ENCODE measurements at places on chromosomes 13 and 19.
A peak's percentile ranks its signal among the peaks of the same experiment; 100 is the strongest.

GRCh38 chr19:50333737-50334617 is 4.8 kb upstream of the KCNC3 start:
- peak; percentile 84 for DNase-seq

- DNase-seq, result no peak
These were observed 38.1 kb upstream of the MED4 start for GRCh38 chr13:48132961-48133360.

DNA sequence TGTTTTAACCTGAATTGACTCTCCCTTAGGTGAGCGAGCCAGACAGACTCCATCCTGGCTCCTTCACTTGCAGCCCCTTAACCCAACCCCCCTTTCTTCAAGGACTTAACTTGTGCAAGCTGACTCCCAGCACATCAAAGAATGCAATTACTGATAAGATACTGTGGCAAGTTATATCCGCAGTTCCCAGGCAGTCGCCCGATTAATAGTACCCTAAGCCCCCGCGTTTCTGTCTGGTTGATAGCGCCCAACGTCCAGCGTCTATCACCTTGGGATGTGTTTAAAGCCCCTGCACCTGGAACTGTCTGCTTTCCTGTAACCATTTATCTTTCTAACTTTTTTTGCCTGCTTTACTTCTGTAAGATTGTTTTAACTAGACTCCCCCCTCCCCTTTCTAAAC is 6.2 kb downstream of the HSD17B14 start:
- DNase-seq, result no peak

- no peak for DNase-seq
These were observed 1033.3 kb downstream of the EFNB2 start for GRCh38 chr13:105502193-105502592.

DNA sequence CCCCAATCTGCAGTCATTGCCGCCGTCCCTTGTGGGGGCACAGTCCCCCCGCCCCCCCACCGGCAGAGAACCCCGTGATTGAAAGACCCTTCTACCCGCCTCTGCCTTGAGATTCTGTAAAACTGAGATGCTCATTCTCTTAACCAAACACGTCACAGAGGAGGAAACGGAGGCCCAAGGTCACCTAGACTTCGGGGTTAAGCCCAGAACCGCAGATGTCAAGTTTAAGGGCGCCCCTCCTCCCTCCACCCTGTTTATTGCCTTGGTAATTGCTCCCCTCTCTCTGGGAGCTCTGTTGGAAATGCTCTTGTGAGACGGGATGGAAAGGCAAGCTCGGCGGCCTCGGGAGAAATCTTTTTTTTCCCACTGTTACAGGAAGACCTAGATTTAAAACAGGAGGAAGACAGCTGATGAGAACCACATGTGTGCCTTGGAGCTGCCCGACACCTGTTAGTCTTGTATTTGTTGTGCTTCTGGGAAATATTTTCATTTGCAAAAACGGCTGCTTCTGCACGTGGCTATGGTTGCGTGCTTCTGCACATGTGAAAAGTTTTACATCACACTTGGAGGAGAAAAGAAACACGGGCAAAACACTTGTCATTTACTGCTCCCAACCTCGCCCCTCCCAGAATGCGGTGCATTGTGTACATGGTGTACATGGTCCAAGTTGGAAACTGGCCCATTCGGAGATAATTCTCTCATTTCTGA is 1.1 kb upstream of the MED26 start:
- no peak for DNase-seq

GRCh38 chr19:38060331-38060730 is 153.3 kb downstream of the SIPA1L3 start:
- no peak for DNase-seq

GRCh38 chr19:2519482-2519881 is 43.6 kb downstream of the GADD45B start:
- DNase-seq, result no peak

DNA sequence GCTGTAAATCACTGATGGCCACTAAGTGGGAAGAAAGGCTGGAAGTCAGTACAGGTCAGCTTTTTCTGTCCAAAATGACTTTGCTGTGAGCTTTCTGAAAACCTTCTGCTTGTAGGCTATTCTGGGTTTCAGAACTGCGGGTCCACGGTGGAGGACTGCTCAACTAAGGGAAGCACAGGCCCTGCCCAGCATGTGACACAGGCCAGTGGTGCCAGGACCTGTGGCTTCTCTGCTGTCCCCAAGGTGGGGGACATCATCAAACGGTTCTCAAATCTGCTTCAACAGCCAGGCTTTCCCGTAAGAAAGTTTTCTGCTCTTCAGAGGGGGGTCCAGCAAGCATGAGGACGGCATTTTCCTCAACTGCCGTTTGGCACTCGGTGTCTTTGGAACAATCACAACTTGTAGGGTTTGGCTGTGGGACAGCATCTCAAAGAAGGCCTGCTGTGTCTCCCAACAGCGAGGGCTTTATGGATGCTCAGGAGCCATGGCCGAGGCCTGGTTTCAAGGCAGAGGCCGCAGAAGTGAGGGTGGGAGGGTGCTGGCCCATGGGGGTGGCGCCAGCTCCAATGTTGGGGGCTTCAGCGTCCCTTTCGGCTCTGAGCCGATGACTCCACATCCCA is 3.8 kb downstream of the SGTA start:
- DNase-seq, result no peak

DNA sequence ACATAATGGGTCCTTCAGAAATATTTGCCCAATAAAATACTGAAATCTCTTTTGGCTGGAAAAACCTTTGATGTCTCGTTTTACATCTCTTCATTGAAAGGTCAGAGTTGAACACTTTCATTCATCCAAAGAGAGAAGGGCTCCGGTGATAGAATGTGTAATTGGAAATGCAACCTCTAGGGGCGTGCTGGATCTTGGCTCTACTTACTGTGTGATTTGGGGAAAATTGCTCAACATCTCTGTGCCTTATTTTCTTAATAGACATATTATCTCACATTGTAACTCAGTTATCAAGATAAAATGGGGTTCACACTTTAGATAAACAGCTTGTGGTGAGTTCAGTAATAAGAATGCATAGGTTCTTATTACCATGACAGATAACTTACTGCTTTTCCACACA is 1444.1 kb downstream of the SLITRK5 start:
- no peak for DNase-seq

- no peak for DNase-seq
These were observed 28.6 kb downstream of the PTPRS start for GRCh38 chr19:5312058-5312457.

DNA sequence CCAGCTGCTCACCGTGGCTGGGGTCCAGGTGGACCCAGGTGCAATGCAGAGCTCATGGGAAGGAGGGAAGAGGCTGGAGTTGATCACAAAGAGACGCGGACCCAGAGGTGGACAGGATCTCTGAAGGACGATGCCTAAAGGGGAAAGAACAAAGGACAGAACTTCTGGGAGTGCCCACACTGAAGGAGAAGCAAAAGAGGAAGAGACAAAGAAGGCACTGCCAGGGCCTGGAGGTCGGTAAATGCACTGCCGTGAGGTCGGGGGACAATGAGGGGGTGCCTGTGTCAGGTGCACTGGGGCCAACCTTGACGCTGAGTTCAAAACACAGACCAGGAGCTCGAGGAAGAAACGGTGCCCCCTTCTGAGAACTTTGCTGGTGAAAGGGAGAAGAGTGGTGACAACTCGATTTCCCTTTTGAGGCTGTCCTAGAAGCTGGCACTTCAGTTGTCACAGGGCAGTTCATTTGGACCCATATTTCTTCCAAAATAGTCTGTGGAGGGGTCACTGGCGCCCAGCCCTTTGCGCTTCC is 55.6 kb downstream of the GJA3 start:
- DNase-seq, result no peak

DNA sequence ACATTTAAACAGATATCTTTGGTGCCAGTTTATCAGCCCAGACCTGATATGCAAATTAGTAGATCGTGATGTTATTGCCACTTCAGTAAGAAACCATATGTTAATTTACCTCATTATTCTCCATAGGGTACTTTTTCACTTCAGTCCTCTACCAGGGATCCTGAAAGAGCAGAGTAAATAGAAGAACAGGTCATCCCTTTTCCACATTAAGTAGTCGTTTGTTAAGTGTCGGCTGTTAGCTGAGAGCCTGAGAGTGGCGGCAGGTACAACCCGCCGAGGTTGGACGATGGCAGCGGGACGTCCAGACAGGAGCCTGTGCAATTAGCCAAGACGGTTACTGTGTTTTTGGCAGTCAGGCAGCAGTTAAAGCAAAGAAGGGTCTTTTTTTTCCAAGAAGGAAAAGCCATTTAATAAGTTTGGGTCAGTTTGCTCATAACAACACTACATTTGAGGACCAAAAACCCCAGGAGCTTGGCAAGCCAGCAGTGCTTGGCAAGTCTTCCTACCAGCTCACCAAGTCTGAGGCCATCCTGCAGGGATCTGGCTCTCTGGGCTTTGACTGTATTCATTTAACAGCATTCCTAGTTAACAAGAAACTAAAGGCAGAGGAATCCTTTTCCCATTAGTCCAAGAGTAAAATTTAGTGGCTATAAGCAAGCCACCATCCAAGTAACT is 231.8 kb downstream of the SHISA2 start:
- no peak for DNase-seq

DNA sequence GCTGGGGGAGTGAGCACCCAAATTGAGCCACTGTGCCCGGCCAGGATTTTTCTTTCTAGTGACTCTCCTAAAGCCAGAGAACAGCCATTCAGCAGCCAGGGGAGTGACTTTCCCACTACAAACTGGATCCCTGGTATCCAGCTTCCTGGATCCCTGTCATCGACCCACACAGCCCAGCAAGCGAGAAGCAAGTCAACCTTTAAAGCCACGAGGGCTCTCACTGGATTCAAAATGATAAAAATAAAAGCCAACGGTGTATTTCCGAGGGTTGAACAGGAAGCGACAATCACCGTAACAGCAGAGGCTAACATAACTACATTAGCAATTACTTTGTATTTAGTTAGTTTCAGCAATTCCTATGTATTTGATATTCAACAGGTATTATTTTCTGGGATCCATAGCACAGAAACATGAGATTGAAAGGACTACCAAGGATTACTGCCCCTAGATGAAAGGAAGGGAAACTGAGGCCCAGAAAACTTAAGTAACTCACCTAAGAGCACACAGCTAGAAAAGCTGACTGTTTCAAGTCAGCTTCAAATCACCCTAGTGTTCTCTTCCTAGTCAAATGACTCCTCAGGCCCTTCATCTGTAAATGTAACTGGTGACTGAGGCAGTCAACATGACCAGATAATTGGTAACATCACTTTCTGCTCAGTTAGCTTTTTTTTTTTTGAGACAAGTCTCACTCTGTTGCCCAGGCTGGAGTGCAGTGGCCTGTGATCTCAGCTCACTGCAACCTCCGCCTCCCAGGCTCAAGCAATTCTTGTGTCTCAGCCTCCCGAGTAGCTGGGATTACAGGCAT is 2.7 kb downstream of the RFX1 start:
- DNase-seq, result no peak

GRCh38 chr19:57068921-57069697 is 50.7 kb upstream of the USP29 start:
- DNase-seq, result peak; percentile 27

DNA sequence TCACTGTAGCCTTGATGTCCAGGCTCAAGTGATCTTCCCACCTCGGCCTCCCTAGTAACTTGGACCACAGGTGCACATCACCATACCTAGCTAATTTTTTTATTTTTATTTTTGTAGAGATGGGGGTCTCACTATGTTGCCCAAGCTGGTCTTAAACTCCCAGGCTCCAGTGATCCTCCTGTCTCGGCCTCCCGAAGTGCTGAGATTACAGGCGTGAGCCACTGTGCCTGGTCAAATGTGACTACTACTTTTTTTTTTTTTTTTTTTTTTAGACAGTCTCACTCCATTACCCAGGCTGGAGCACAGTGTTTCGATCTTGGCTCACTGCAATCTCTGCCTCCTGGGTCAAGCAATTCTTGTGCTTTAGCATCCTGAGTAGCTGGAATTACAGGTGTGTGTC is 20.6 kb upstream of the COX7A1 start:
- DNase-seq, result no peak

DNA sequence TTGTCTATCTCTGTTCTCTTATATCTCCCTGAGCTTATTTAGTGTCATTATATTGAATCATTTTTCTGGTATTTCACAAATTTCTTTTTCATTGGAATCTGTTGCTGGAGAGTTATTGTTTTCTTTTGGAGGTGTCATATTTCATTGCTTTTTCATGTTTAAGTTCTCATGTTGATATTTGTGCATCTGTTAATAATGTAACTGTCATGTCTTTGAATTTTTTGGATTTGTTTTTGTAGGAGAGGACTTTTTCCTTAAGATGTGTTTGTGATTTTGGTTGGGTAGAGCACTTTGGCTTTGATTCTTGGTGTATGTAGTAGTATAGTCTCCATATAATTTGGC is 64.0 kb downstream of the DNAJC3 start:
- no peak for DNase-seq

GRCh38 chr19:18205200-18205892 is 1.5 kb upstream of the RAB3A start:
- peak; percentile 75 for DNase-seq

DNA sequence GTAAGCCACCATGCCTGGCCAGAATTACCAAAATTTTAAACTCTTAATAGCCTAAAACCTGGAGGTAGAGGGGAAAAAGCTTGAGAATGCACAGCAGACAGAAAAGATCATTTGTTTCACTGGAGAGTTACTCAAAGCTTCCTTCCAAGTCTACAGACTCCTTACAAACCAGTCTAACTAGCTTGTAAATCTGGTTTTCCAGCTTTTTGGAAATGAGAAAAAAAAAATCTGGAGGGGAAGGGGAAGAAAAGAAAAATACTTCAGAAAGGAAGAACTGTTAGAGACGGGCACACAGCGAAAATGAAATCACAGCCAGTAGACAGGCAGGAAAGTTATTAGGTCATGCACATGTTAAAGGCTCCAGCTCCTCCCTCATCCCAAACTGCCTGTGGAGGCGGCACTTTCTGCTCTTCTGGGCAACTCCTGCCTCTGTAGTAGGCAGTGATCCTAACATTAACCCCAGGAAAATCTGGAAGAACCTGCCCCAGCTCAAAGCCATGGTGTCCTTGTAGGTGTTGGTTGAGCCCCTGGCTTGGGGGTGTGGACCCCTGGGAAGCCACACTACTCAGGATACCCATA is 17.3 kb downstream of the PARP4 start:
- DNase-seq, result no peak

- peak; percentile 29 for DNase-seq
These were observed 123.7 kb downstream of the CACNA1A start for GRCh38 chr19:13382633-13382938.

Measured in occipital lobe (tissue), 3 donors.